LHCN-M2 (cell line): ENCODE measurements at places on chromosomes 6 and 20. TPM values are rescaled to one million over a fixed set of nuclear protein-coding genes. Genes with fewer than 3 reads are reported as not detected.

GRCh38 chr6:110329714-110330436 is 28.3 kb downstream of the METTL24 start:
- no peak for DNase-seq

GRCh38 chr6:6861351-6861894 is 246.3 kb upstream of the RREB1 start:
- DNase-seq: no peak

NAA20 gene
- total RNA-seq: 39.1 and 59.8 TPM in 2 replicates

KIAA1755 gene
- 0.17 and 0.45 TPM in 2 replicates for total RNA-seq

CARMIL1 gene
- 5.5 and 5.6 TPM in 2 replicates for total RNA-seq
